Stomach (tissue), 19 donors: ENCODE measurements at places on chromosomes 2 and 18.

- DNase-seq = no peak
Measured at GRCh38 chr2:122218596-122218995, 463.1 kb downstream of the TSN start.

- DNase-seq = no peak
Measured at GRCh38 chr2:116586328-116586689, 1228.2 kb upstream of the DDX18 start.

DNA sequence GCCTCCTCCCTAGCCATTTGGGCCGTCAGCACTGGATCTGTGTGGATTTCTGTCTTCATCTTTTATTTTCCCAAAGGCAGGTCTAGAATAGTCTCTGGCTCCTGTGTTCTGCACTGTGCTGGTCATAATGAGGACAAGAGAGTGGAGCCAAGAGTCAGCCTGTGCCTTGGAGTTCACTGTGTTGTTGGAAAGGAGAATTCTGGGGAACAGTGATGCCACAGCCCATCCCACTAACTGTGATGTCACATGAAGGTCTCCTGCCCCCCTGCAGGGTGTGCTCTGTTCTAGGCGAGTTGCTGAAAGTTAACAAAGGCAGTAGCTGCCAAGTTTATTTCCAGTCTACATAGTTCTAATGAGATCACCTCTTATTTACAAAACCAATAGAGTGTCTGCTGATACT is 248.5 kb downstream of the TPGS2 start:
- no peak for DNase-seq

DNA sequence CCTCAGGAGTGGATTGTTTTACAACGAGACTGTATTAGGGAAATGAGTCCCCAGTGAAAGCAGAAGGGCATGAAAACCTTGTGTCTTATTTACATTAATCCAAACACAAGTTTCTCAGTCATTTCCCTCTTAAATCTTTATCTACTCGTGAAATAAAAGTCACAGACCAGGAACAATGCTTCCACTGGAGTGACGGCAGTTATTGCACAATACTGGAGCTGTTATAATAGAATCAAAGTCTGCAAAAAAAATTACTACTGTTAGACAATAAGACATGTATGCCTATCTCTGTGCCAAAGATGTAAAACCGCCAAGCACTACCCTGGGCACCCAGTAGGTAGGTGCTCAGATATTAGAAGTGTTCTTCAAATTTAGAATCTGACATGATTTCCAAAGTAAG is 375.5 kb downstream of the ZNF521 start:
- DNase-seq = no peak

DNA sequence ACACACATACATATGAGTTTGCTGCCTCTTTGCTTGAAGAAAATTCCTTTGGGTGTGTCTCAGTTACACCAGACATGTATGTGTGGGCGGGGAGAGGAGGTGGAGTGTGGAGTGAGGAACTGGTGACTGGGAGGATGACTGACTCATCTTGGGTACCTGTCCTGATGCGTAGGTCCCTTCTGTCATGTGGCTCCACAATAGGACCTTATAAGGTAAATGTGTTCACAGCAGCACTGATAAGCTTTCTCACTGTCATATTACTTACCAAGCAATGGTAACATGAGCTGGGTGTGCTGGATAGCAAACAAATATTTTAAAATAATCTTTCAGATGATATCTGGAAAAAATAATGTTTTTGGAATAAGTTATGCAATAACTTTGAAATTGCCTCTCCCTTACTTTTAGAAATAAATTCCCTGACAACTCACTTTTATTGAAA is 45.1 kb downstream of the SLC9A2 start:
- DNase-seq = peak; percentile 38

DNA sequence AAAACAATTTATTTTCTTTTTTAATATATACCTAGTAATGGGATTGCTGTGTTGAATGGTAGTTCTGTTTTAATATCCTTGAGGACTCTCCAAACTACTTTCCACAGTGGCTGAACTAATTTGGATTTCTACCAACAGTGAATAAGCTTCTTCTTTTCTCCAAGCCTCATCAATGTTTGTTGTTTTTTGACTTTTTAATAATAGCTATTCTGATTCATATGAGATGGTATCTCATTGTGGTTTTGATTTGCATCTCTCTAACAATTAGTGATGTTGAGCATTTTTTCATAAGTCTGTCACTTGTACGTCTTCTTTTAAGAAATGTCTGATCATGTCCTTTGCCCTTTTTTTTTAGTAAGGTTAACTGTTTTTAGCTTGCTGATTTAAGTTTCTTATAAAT is 863.3 kb downstream of the CNTNAP5 start:
- DNase-seq = no peak

DNA sequence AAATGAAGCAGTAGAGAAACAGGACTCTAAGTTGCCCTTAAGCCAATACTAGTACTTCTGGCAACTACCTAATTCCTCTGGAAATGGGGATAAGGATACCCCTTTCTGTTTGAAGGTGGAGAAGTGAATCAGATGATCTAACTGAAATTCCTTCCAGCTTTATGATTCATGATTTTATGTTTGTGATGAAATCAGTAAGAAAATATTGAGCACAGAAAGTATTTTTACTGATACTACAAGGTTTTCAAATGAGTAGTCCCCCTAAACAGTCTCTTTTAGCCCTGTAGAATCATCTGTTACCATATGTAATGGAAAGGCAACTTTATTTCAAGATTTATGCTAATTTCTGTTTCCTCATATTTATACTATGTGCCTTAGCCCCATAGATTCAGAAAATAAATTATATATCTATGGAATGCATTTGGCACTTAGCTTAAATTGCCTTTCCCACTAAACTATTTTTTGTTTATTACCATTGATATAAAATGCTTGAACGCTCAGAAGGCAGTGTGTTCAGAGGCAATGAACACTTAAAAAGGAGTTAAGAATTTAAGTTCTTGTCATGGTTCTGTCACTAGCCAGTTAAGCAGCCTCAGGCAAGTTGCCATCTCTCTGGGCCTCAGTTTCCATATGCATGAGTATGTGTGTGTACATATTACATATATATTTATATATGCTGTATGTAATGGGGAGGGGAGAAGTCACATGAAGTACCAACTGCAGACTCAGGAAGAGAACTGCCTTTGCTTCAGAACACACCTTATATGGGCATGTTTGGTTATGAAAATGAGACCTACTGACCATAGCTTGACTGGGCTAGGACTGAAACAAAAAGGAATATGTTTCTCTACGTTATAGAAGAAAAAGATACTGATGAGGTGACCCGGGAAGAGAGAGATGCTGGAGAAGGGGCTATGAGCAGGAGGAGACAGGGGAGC is 97.7 kb downstream of the CDC42EP3 start:
- DNase-seq = peak; percentile 33

- DNase-seq = no peak
Measured at GRCh38 chr2:111685342-111685741, 198.7 kb downstream of the ANAPC1 start.

- DNase-seq = no peak
Measured at GRCh38 chr2:102366406-102367112, 11.0 kb downstream of the IL18R1 start.
